ENCODE measurements at places on chromosomes 2 and 18. TPM values are rescaled to one million over a fixed set of nuclear protein-coding genes. Genes with fewer than 3 reads are reported as not detected.
A peak's percentile ranks its signal among the peaks of the same experiment; 100 is the strongest.

DNA sequence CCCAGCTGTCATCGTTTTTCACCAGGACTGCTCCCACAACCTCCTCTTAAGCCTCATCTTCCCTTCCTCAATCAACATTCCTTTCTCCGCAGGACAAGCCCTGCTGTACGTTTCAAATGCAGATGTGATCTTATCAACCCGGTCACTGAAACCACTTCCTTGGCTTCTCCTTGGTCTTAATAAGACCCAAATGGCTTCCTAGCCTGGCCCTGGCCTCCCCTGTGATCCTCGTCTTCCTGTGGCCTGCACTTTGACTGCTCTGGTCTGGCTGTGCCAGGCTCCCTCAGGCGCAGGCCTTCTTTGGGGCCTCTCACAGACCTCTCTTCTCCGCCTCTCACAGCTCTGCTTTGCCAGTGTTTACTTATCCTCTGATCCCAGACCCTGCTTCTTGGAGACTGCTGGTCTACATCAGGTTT is 4.7 kb upstream of the ADNP2 start:
- no peak for DNase-seq

UBXN2A gene
- 13.1 TPM for total RNA-seq

- no peak for DNase-seq
Measured at GRCh38 chr18:47915930-47916329, 14.5 kb downstream of the SMAD2 start.

- DNase-seq, result no peak
Measured at GRCh38 chr2:168734199-168734760, 68.2 kb upstream of the NOSTRIN start.

IL36A gene
- total RNA-seq, result not detected

DNA sequence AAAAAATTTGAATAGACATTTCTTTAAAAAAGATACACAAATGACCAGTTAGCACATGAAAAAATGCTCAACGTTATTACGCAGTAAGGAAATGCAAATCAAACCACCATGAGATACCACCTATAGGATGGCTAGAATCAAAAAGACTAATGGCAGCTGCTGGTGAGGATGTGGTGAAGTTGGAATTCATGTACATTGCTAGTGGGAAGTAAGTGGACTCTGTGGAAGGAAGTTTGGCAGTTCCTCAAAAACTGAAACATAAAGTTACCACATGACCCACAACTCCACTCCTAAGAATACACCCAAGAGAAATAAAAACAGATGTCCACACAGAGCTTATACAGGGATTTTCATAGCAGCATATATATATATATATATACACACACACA is 51.2 kb downstream of the MBP start:
- DNase-seq, result no peak

HOXD9 gene
- total RNA-seq, result 0.14 TPM

DNA sequence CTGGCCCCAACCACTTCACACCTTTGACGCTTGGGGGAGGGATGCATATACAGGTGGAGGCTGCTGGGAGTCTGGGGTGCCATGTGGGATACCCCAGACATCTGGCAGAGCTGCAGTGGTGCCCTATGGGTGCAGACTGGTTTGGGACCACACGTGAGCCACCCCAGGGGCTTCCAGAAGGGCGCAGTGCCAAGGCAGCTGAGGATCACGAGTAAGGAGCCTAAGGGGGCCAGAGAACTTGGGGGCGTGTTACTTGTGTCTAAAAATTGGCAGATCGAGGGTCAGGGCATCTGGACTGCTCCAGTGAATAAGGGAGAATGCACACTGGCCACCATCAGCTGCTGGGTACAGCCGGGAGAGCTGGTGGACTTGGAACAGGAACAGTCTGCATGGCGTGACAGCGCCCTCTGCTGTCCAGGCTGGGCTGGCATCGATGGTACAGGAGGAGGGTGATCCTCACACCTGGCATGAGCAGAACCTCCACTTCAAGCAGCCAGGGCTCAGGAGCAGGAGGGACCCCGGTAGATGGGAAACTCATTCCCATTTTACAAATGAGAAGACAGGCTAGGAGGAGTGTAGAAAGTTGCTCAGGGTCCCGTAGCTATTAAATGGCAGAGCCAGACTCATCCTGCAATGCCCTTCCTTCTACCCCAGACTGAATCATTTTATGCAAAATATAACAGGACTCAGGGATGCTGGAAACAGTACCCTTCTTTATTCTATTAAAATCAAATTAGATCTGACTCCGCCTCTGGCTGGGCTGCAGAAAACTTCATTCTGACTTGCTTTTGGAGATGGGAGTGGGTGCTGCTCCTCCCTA is 60.4 kb downstream of the ATOH8 start:
- peak; percentile 56 for DNase-seq

- peak; percentile 72 for DNase-seq
Measured at GRCh38 chr2:231464576-231465540, 574 bp upstream of the NCL start.

IGFBP2 gene
- total RNA-seq, result 46.8 TPM

- no peak for DNase-seq
Measured at GRCh38 chr2:31314761-31315160, 80.8 kb downstream of the EHD3 start.

SMARCAL1 gene
- 20.4 TPM for total RNA-seq

GRCh38 chr2:207884127-207884526 is 114.4 kb upstream of the FZD5 start:
- no peak for DNase-seq

FAP gene
- total RNA-seq, result 3.0 TPM

GRCh38 chr2:202965810-202966460 is 48.7 kb upstream of the NBEAL1 start:
- DNase-seq, result peak; percentile 15

- peak; percentile 77 for DNase-seq
Measured at GRCh38 chr2:20568501-20569463, 82.1 kb downstream of the HS1BP3 start.

PDCL3 gene
- total RNA-seq, result 23.4 TPM

DNA sequence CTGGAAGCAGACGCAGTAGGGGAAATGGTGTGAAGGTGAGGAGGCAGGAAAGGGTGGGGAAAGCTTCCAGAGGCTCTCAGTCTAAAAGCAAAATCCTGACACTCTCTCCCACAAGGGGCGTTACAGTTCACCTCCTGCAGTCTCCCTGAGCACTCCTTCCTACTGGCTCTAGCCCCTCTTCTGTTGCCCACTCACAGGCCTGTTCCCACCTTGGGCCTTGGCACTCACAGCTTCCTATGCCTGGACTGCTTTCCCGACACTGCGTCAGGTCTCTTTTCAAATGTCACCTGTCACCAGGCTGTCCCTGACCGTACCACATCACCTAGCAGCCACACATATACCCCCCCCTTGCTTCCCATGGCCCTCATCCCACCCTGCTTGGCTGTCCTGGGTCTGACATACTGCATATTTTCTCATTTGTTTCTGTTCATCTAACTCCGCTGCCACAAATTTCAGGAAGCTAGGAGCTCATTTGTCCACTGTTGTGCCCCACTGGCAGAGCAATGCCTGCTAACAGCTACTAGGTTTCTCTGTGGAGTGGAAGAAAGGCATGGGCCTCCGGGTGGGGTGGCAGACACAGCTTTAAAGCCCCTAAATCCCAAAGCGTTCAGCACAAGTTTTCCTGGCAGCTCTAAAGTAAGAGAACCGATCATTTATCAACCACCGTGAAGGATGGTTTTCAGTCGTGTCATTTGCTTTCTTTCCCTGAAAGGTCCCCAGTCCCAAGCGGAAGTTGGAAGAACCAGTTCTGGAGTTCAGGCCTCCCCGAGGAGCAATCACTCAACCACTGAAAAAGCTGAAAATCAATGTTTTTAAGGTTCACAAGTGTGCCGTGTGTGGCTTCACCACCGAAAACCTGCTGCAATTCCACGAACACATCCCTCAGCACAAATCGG is 118.8 kb downstream of the ZNF532 start:
- no peak for DNase-seq

DNA sequence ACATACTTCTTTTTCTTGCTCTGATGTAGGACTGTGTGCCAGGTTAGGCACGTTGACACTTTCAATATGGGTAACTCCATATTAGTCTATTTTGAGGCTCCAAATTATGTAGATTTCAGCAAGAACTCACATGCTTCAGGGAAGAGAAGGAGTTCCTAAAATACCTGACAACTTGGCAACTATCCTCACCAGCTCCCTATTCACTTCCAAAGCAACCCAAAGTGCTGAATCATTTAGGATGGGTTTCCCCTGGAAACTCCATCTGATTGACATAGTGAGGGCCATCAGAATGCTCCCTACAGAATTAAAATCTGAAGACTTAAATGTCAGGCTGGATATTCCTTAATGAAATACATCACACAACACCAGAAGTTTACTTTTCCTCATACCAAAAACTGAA is 32.5 kb upstream of the NFU1 start:
- DNase-seq, result peak; percentile 67

DNA sequence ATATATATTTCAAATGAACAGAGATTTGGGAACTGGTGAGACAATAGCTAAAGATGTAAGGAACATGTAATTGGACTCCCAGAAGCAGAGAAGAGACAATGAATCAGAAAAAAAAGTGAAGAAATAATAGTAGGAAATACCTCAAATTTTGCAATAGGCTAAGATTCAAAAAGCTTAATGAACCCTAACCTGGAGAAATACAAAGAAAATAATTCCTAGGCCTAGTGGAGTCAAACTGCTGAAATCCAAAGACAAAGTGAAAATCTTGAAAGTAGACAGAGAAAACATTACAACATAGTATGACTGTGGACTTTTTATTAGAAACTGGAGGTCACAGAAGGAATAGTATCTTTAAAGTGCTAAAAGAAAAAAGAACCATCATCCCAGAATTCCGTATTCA is 76.7 kb downstream of the LAMA3 start:
- DNase-seq, result no peak

DNA sequence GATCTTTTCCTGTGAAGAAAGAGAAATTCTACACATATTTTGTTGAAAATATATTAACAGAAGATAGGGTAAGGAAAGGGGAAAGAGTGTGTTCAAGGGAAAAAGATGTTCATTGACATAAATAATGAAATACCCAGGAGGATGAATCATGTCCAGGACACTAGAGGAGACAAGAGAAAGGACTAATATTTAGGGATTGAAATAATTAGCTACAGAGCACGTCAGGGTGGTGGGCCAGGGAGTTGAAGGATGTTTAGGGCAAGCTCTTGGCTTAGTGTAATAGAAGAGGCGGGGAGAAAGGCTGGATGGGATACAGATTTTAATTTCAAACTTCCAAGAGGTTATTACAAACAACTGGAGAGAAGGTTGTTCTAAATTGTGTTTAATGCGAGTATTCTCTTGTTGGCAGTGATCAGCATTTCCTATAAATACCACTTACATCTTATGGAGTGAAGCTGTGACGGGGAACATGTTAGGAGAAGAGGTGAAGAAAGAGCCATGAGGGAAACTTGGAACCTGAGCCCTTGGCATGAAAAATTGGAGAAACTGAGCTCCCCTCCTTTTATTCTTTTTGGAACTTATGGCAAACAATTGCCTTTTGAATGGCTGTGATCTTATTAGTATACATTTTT is 36.6 kb upstream of the CETN1 start:
- DNase-seq, result no peak

DNA sequence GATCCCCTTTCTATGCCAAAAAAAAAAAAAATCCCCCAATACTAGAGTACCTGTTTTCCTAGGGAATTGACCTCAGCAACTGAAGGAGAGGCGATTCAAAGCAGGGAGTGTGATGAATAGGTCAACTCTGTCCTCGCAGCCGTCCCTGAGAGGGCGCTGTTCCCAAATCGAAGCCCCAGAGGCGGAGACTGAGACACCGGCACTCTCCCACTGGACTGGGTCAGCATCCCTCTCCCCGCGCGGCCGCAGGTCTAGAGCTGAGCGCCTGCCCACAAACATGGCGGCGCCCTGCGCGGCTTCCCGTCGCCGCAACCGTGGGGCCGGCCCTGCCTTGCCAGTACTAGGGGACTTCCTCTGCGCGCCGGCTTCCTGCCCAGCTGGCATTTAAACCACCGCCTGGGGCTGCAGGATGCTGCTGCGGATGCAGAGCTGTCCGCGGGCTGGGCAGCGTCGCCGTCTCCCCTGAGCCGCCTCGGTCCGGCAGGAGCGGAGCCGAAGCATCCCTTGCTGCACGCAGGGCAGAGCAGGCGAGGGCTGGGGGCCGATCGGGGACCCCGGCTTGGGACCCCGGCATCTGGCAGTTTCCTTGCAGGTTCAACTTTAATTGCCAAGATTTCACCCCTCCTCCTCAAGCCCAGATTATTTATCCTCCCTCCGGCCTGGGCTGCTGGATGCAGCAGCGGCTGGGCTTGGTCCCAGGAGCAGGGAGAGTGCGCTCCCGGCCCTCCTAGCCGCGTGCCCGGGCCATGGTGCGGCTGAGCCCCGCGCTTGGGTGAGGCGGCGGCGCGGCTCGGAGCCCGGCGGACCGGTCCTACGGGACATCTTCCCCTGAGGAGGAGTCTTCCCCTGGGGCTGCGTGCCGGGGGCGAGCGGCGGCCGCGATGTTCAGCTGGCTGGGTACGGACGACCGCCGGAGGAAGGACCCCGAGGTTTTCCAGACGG is at the start of gene EHD3:
Gene EHD3 (plus strand): TSS at position 412 of the 942 bp plus-strand sequence. CDS start 470 bp downstream, at position 882.
- DNase-seq, result peak; percentile 59

GRCh38 chr2:56133441-56133840 is 50.3 kb upstream of the CCDC85A start:
- DNase-seq, result no peak

HOXD13 gene
- not detected for total RNA-seq

DNA sequence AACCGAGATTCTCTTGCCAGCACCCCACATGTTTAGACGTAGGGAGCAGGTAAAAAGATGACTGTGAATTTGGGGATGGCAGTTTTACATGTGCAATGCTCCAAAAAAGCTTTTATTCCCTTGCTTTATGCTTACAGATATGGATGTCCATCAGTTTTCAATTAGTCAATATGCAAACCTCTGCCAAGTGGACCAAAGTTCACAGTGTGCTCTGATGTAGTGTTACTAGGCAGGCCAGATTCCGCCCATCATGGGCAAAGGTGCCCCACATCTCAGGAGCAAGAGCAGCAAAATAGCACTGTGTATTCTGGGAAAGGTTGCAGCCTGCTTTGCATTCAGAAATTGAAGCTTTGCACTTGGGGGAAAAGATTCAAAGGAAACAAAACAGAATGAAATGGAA is 329.7 kb upstream of the ZEB2 start:
- DNase-seq, result no peak

DNA sequence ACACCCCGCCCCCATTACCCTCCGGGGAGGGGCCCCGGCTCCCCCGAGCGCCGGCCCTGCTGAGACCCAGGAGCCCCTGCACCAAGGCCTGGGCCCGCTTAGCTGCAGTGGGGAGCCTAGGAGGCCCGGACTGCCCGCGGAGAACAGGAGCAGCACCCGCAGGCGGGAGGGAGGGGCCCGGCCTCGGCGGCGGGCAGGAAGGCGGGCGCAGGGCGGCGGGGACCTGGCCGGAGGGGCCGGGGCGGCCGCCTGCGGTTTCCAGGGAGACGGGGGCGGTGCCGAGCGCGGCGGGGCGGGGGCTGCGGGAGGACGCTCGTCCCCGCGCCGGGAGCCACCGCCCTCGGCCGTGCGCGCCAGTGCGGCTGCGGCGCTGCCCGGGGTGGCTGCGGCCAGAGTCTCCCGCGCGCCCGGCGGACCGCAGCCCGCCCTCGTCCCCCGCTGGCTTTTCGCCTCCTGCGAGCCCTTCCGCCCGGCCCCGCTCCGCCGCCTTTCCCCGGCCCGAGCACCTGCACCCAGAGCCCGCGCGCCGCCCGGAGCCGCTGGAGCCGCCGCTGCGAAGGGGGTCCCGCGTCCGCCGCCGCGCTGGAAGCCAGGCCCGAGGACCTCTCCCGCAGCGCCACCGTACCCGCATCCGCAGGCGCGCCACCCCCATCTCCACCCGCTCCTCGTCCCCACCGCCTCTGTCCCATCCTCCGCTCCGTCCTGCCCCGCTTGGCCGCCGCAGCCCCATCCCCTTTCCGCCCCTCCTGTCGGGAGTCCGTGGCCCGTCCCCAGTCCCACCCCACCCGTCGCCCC is 17.2 kb downstream of the GPC1 start:
- DNase-seq, result no peak
